ENCODE measurements at places on chromosomes 12 and 14.
A peak's percentile ranks its signal among the peaks of the same experiment; 100 is the strongest.

DNA sequence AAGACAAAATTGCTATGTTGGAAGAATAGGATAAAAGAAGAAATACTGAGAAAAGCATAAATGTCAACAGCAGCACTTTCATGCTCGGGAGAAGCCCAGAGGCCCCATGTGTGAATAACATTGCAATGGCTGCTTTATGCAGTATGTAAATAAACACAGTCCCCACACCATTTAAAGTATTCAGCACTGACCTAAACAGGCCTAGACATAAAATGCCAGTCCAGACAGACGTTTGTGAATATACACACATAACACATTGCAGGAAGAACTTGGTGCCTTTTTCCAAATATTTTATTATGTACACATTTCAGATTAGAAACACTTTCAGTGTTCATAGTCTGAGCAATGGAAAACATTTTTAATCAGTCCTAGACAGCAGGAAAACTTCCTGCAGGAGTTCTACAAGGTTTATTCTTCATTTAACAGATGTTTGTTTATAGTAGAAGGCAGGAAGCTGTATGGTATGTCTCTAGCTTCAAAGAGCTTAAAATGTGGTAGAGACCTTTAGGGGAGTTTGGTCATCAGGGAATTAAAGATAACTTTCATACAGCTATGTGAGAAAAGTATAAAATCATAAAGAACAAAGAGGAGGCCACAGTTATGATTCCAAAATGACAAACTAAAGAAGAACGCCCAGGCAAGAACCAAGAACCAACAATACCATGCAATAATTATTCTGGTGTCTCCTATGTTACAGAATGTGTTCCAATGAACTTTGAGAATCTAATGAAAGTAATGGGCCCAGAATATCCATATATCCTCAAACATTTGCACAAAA lies 30.6 kb upstream of the SLC38A2 start:
- peak; percentile 49 for DNase-seq

DNA sequence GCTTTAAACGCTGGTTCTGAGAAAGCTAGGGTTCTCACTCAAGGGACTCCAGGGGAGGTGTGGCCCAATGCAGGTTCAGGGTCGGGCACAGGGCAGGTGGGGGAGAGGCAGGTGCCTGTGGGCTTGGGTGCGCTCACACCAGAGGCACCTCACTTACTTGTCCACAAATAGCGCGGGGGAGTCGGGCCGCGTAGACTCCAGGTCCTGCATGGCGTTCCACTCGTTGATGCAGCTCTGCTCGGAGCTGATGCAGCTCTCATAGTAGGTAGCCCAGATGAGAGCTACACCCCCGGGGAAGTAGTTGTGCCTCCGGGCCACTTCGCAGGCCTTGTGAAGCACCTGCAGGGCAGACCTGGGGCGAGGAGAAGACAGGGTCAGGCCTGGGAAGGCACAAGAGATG lies 49.9 kb downstream of the SSH1 start:
- DNase-seq = no peak

GRCh38 chr12:76189851-76190250 lies 105.4 kb upstream of the NAP1L1 start:
- no peak for DNase-seq

DNA sequence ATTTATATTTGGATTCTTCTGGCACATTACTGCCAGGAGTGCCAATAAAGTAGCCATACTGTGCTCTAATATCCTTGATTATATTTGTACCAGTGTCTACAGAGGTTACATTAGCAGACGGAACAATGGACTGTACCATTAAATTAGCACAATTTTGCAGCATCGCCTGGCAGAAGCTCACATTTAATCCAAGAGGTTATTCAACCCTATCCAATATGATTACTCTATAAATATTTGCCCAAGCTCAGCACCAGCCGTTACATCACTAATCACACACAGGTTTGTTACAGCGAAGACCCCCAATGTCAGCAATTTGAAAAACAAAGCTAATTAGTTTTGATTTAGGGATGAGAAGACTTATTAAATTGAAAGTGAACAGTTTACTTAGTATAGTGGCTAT lies 16.9 kb upstream of the MGST1 start:
- no peak for DNase-seq

DNA sequence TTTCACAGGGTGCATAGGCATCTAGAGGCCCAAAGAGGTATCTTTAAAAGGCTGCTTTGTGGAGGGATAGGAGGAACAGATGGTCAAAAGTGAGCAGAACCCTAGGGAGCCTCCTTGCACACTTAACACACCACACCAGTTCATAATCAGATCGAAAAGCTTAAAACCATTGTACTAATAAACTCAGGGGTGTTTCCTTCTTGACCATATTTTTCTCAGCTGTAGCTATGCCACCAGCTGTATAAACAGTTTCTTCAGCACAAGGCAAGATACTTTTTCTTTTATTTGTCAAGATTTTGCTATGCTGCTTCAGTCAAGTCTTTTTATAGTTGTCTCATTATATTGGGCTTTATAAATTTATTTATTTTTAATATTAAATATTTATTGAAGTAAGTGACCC lies 88.7 kb downstream of the RIC8B start:
- no peak for DNase-seq

GRCh38 chr12:32083489-32083888 lies 23.2 kb upstream of the BICD1 start:
- DNase-seq = peak; percentile 88

DNA sequence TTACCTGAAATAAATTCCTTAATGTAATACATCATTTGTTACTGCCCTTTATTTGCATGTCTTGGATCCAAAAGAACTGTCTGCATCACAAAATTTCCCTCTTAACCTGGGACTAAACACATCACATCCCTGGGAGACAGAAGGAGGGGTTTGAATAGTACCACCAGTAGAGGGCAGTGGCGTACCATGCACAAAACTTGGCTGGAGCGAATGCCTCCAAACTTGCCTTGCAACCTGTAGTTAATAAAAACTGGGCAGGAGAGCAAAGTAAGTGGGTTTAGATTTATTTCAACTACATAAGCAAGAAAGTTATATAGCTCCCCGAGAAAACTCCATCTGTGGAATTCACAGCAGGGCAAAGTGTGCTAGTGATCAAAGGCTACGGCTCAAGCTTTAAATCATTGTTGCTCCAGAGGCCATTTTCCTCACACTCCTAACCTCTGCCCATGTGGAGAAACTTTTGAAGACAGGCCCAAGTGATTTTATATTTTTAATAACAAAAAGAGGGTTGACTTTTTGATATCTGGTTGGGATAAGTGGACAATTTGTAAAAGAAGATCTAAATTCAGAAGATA lies 1176.7 kb upstream of the SEL1L start:
- peak; percentile 62 for DNase-seq

- DNase-seq = no peak
Measured at GRCh38 chr14:101534198-101534597, 27.1 kb upstream of the DIO3 start.

DNA sequence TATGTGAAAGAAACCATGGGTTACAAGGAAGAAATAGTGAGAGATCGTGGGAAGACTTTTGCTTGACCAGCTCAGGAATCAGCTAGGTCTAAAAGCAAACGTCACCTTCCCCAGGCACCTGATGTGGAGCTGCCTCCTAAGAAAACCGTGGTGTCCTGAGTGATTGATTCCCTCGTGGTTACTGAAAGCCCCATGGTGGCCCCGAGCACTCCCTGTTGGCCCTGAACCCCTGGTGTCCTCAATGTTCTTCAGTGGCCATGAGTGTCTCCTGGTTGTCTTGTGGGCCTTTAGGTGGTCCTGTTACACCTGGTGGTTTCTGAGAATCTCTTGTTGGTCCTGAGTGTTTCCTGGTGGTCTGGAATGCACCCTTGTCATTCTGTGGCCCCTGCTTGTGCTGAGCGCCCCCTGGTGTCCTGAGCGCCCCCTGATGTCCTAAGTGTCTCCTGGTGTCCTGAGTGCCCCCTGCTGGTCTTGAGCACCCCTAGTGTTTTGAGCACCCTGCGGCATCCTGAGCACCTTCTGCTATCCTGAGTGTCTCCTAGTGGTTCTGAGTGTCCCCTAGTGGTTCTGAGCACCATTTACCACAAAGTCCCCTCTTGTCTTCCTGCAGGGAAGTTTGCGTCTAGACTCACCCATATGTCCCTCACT lies 518.7 kb downstream of the TMEM121 start:
- DNase-seq = no peak

DNA sequence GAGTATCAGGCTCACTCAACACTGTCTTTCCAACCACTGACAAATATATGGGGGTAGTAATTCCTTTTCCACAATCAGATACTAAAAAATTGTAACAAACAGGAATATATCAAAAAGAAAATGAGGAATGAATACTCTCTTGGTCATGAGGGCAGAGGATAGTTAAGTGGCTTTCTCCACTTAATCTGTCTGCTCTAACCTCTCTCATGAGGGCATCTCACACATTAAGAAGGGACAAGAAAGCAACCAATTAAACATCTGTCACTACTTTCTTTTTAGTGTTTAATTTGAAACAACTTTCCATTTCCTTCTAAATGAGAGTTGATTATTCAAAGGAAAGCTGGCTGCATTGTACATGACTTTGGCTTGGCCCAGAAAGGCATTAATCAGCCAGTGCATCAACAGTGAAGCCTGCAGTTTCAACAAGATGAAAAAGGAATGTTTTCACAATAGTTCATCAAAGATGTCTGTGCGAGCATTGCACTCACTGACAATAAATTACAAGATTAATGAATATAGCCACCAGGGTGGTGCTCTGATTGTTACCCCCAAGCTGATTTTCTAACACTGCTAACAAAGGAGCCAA lies 142.0 kb downstream of the SEC23A start:
- no peak for DNase-seq

- no peak for DNase-seq
Measured at GRCh38 chr12:125377093-125377492, 311.9 kb downstream of the AACS start.

GRCh38 chr14:69242311-69243224 lies 17.4 kb upstream of the GALNT16 start:
- peak; percentile 64 for DNase-seq

DNA sequence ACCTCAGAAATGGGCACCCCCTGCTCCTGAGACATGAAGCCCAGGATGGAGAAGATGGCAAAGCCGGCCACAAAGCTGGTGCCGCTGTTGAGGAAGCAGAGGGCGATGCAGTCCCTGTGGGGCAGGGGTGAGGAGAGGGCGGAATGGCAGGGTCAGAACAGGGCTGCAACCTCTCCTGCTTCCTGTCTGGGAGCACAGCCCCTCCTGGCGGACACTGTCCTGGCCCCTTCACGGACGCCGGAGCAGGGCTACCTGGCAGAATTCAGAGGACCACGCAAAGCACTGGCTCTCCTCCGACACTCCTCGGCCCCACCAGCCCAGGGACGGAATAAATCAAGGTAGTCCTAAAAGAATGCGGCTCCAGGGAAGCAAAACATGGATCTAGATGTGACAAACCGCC lies 12.4 kb upstream of the SLC6A12 start:
- no peak for DNase-seq

GRCh38 chr12:69417741-69418167 lies 52.4 kb upstream of the FRS2 start:
- no peak for DNase-seq

DNA sequence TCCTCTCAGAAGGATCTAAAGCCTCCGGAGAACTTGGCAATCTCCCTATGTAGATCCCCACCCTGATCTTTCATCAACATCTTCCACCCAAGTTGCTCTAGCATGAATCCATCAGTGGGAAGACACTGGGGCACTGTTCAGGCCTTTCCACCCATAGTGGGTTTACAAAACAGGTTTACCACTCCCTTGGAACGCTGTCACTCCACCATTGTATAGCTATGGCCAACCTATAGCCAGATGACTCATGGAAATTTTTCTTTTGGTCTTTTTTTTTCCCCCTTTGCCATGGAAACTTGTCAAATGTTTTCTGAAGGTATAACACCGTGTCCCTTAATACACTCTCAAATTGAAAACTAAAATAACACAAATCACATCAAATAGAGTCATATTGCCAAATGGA lies 10.8 kb upstream of the HSPB8 start:
- no peak for DNase-seq

DNA sequence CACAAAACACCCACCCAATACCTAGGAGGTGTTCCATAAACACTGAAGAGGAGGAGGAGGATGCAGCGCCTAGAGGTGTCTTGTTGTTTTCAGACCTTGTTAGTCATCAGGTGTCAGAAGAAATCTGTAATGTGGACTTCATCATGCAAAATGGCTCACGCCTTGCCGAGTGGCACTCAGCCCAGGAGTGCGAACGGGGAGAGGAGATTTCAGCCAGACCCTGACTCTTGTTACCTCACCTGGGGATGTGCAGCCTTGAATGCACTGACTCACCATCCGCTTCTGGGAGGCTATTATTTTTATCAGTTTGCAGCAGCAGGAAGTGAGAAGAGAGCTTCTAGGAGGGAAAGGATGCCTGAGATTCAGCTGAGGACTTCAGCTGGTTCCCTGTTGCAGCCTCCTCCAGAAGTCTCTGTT lies 48.2 kb upstream of the PLXNC1 start:
- peak; percentile 38 for DNase-seq

GRCh38 chr12:49882851-49883464 lies 20.7 kb downstream of the FAIM2 start:
- DNase-seq = no peak

DNA sequence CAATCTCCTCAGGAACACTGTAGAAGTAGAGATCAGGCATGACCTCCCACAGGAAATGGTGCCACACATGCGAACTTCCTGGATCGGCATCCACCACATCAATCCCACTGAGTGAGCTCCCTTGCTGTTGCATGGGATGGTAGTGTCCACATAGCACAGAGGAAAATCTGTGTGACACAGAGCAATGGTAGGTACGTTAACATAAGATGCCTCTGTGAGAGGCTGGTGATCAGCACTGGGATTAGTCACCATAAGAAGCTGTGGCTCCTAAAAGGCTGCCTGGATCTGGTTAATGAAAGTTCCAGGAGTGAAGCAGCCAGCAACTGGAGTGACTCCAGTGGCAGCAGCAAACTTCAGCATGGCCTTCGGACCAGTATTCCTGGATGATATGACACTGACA lies 21.8 kb downstream of the WDHD1 start:
- no peak for DNase-seq

DNA sequence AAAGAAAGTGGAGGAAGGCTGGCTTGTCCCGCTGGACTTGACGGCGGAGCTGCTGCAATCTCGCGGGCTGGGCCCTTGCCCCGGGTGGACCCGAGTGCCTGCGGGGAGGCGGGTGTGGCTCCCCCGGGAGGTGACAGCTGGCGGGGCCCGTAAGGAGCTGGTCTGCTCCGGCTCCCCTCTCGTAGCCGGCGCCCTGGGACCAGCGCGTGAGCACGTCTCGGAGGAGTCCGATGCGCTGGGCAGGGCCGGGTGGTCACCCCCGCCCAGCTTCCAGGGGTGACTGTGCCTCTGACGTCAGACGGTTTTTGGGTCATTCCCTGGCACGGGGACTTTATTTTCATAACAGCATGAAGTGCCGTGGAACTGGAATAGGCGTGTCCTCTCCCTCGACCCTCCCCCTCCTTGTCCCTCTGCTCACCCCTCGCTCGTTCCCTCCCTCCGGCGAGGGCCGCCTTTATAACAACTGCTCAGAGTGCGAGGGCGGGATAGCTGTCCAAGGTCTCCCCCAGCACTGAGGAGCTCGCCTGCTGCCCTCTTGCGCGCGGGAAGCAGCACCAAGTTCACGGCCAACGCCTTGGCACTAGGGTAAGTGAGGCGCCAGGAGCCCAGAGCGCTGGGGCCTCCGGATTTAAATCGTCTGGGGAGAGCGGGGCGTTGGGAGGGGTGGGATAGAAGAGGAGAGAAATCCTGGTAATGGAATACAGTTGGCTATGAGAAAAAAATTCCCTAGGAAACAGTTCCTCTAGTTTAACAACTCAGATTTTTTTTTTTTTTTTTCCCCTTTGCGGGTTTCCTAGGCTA lies at the start of gene GPRC5A:
Gene GPRC5A, plus strand, starts transcription at position 483 of the 801 bp plus-strand sequence. CDS start 16,688 bp downstream, outside the sequence.
- peak; percentile 92 for DNase-seq
